ENCODE measurements at places on chromosomes 3 and 15.

GRCh38 chr3:80983753-80984152, 777.7 kb downstream of the GBE1 start:
- DNase-seq = no peak

GRCh38 chr15:62792986-62793751, 249.4 kb upstream of the TPM1 start:
- peak; percentile 53 for DNase-seq

GRCh38 chr3:49410846-49411534, 786 bp downstream of the RHOA start:
- DNase-seq = no peak

DNA sequence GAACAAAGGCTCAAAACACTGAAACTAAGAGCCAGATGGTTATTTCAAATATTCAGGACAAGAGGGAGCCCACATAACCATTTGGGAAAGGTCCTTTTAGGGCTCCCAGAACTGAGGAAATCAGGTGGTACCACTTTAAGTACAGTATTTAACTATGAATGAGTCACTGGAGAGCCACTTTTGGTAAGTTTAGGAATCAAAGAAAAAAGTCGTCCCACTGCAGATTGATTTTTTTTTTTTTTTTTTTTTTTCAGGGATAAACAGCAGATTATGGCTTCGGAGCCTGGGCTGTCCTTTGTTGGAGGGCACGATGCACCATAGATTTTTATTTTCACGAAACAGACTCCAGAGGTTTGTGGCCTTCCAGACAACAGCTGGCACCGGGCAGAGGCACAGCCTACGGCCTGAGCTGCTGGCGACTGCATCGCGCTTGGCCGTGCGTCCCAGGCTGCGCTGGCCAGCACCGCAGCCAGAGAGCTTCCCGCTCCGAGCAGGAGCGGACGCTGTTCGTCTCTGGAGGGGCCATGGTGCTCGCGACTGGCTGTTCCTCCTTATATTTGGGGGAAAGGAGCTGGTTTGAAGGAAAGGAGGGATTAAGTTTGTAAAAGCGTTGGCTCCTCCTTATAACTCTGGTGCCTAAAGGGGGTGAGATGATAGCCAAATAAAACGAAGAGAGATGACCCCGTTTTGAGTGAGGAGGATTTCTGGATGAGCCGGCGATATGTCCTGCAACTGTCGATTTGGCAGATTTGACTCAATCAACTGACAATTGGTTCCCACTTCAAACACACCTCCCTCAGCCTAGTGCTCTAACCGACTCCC, 152.9 kb upstream of the GOLIM4 start:
- DNase-seq = peak; percentile 21

DNA sequence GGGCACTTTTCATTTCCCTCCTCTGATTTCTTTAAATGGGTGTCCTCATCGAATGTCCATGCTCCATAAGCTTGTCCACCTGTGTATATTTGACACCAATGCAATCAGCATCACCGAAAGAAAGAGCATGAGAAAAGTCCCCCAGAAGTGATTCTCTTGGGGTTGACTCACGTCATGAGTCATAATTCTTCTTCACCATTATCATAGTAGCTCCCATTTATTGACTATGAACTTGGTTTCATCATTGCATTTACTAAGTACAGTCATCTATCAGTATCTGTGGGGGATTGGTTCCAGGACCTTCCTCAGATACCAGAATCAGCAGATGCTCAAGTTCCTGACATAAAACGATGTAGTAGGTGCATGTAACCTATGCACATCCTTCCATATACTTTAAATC, 372.5 kb upstream of the CFAP20DC start:
- peak; percentile 62 for DNase-seq

DNA sequence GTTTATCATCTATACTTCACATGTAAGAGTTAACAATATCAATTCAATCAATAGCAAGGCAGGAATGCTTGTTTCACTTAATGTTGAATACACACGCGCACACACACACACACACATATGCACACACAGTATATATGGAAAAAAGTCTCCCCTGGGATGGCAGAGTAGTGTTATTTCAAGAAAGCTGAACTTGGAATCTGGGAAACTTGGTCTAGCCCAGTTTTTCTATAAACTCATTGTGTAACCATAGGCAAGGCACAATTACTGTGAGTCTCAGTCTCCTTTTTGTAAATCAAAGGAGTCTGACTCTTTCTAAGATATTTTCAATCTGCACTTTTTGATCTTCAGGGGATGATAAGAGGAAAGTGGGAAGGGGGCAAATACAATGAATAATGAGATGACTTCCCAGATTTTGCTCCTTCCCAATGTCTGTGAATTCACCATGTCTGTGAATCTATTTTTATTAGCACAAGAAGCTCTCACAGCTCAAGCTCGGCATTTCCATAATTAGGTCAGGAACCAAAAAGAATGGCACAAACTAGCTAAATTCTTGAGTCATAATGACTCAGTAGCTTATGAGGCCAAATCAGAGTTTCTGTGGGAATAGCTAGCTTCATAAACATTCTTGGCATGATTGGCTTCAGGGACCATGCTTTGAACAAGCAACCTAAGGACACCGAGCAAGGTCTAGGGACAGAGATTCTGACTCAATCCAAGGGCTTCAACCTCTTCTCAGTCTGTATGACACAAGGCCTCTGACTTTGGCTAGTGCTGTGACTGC, 227.4 kb upstream of the DCBLD2 start:
- peak; percentile 99 for DNase-seq

GRCh38 chr15:96774216-96774615, 443.7 kb downstream of the NR2F2 start:
- DNase-seq = no peak

DNA sequence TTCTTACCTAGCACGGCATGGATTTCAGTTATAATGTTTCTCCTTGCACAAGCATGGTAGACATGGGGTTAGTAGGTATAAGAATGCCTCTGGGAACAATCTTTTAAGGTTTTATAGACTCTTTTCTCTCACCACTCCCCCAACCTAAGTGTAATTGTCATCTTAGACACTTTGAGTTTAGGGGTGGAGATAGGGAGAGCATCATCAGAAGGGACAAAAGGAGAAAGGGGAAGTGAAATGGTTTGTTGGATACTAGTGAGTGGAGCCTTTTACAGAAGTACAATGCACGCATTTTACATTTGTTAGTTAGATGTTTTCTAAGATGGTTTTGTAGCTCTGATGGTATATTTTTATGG, 189.2 kb downstream of the TP63 start:
- DNase-seq = no peak

- peak; percentile 47 for DNase-seq
Observed at GRCh38 chr15:43329217-43329959, 985 bp downstream of the LCMT2 start.

DNA sequence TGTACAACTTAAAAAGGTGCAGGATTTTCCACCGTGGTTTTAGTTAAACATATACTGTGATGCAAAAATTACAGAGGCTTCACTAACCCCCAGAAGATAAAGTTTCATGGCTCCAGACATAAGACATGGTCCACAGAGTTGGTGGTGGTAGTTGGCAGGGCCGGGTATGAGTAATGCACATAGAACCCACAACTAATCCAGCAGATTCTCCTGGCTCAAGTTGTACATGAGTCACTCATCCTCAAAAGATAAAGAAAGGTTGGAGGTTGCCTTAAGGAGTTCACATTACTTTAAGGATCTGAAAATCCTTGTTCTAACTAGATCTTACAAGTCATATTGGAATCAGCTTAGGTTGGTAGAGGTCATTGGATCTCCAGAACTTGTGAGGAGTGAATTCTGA, 98.3 kb upstream of the ZBTB20 start:
- DNase-seq = peak; percentile 89

- DNase-seq = no peak
Observed at GRCh38 chr3:172614340-172615274, 91.4 kb upstream of the TNFSF10 start.

- DNase-seq = peak; percentile 57
Observed at GRCh38 chr15:80556694-80557367, 138.3 kb upstream of the ABHD17C start.

GRCh38 chr3:123997543-123997942, 5.6 kb upstream of the ROPN1 start:
- no peak for DNase-seq

DNA sequence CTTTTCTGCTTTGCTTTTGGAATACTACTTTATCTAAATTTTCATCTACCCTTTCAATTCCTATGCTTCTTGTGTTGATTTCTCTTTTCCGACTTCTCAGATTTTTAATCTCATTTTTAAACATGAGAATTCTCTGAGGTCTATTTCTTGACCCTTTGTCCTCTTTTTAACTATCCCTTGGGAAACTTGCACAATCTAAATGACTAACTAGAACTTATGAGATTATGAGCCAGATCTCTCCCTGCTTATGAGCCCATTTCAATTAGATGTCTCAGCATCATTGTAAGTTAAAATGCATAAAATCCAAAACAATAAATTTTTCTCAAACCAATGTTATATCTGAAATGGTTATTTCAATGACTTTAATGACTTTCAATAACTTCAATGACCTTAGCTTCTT, 296.9 kb upstream of the AGTR1 start:
- DNase-seq = no peak
